ENCODE measurements at places on chromosomes 5 and 9.

DNA sequence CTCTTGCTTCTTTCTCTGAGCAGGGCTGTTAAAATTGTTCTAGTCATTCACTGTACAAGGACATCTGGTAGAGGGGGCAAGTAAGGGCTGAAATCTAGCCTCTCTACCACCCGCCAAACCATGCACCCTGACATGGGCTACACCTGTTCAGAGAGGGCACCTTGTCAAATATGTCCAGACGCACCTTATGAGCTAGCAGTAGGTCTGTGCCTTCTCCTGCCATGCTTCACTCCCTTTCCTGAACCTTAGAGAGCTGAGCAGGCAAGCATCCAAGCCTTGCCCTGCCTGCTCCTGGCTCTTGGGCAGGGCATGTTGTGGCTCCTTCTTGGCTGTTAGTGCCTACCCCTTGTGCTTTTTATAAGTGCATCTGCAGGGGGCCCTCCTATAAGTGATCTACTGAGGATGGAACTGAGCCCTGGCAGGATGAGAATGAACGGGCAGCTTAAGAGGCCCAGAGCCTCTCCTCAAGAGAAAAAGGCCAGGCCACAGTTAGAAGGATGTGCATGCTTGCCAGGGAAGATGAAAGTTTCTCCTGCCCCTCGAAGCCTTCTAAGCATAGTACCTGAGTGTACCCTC lies 3.8 kb upstream of the NEUROG1 start:
- peaks cover 66% of the 10 kb centered on the region for H3K27me3 ChIP-seq
- DNase-seq: no peak
- H3K4me1 ChIP-seq: peaks cover 21% of the 10 kb centered on the region
- no peaks in the 10 kb centered on the region for H3K36me3 ChIP-seq

DNA sequence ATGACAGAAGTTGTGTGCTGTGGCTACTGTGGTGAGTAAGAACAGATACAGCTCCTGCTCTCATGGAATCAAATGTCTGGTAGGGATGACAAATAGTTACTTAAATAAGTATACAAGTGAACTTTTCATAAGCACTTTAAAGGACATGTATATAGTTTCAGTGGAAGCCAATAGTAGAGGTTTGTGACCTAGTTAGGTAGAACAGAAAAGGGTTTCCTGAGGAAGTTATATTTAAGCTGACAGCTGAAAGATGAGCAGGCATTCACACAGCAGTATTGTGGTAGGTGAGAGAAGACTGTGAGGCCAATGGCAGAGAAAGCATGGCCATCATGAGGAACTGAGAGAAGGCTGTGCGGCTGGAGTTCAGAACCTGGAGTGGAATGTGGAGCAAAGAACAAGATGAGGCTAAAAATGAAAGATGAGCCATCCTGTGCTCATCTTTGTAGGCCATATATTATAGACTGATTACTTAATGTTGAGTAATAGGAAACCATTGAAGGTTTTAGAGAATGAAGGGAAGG lies 15.4 kb downstream of the FAM174A start:
- no peaks in the 10 kb centered on the region for H3K27me3 ChIP-seq
- no peak for DNase-seq
- peaks cover 5% of the 10 kb centered on the region for H3K4me1 ChIP-seq
- H3K27ac ChIP-seq: no peak overlapping the region
- H3K36me3 ChIP-seq: peaks cover 4% of the 10 kb centered on the region
- no peak overlapping the region for H3K4me3 ChIP-seq

- H3K27me3 ChIP-seq: no peaks in the 10 kb centered on the region
- peaks cover 21% of the 10 kb centered on the region for H3K36me3 ChIP-seq
- no peak overlapping the region for H3K27ac ChIP-seq
Observed at GRCh38 chr5:179840766-179841165, 17.9 kb downstream of the MRNIP start.

- peak overlapping the region; percentile 24 for H3K4me3 ChIP-seq
- H3K36me3 ChIP-seq: no peaks in the 10 kb centered on the region
- H3K27me3 ChIP-seq: no peaks in the 10 kb centered on the region
- DNase-seq: no peak
- peaks cover 36% of the 10 kb centered on the region for H3K4me1 ChIP-seq
- peak overlapping the region; percentile 69 for H3K27ac ChIP-seq
Observed at GRCh38 chr5:142087920-142088679, 20.5 kb upstream of the NDFIP1 start.

DNA sequence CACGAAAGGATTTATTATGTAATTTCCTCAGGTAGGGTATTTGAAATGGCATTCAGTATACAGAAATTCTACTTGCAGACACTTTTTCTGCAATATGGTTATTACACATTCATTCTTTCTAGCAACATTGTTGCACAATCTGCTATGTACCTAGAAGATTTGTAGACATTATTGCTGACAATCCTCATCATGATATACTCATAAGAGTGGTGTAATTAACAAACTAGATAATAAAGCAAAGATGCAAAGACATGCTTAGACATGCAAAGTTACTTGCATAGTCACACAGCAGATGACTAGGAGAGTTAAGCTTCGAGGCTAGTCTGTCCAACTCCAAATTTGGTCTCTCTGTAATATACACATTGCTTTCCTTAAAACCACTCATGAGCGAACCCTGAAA lies 317.1 kb downstream of the ASTN2 start:
- no peak overlapping the region for H3K27ac ChIP-seq
- H3K4me1 ChIP-seq: no peaks in the 10 kb centered on the region
- H3K36me3 ChIP-seq: no peaks in the 10 kb centered on the region
- no peak for DNase-seq
- H3K27me3 ChIP-seq: no peaks in the 10 kb centered on the region

DNA sequence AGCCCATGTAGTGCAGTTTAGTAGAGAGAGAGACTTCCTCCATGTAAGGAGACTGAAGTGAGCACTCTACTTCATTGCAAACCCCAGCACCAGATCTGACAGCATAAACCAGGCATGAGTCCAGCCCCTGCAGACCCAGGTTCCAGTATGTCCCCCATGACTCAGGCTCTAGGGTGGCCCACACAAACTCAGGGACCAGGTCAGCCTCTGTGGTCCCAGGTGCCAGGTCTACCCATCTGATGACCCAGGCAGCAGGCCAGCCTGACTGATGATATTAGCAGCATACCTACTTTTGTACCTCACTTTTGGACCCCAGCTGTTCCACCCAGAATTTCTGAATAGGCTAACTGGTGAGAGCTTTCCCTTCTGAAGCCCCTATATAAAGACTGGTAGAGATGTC lies 647.8 kb downstream of the ANXA1 start:
- H3K36me3 ChIP-seq: no peaks in the 10 kb centered on the region
- H3K27ac ChIP-seq: no peak overlapping the region
- H3K4me1 ChIP-seq: no peaks in the 10 kb centered on the region

DNA sequence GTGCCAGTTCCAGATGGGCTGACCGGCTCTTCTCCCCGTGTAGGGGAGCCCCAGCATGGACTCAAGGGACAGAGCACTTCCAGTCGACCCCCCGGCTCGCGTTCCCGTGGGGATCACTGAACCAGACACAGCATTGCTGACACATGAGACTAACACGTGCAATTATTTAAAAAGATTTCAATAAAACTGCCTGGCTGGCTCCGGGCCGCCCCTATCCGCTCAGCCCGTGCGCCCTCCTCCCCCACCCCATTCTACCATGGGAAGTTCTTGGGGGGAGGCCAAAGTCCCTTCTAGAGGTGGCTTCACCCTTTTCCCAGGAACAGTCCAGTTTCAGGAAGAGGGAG lies 4.7 kb downstream of the TESK1 start:
- H3K27me3 ChIP-seq: no peaks in the 10 kb centered on the region
- no peak overlapping the region for H3K27ac ChIP-seq
- H3K36me3 ChIP-seq: no peaks in the 10 kb centered on the region
- no peak overlapping the region for H3K4me3 ChIP-seq
- DNase-seq: no peak
- H3K4me1 ChIP-seq: peaks cover 32% of the 10 kb centered on the region

All from naive thymus-derived CD8-positive, alpha-beta T cell (primary cell).